ENCODE measurements at places on chromosomes 6 and 20.

DNA sequence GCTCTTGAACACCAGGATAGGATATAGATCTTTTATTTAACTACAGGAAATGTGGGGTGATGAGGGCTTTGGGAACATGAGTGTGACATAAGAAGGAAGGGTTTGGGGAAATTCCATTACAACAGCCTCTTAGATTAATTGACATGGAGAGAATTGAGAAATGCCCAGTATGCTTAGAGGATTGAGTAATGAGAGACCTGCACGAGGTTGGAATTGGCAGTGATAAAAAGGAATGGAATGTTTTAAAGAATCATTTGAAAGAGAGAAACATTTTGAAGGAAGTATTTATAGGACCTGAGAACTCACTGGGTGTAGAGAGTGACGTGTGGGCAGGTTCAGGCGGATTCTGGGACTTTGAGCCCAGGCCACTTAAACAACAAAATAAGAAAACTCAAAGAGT, 227.0 kb downstream of the BMP2 start:
- no peak for DNase-seq

GRCh38 chr6:134074151-134075055, 22.0 kb upstream of the SLC2A12 start:
- no peak for DNase-seq

GRCh38 chr6:16512544-16513290, 248.5 kb downstream of the ATXN1 start:
- DNase-seq: no peak

- DNase-seq: no peak
Observed at GRCh38 chr6:69164564-69165229, 529.6 kb downstream of the ADGRB3 start.

GRCh38 chr6:130908188-130908587, 81.0 kb downstream of the SMLR1 start:
- DNase-seq: no peak
